ENCODE measurements at places on chromosomes 5 and 9.
A peak's percentile ranks its signal among the peaks of the same experiment; 100 is the strongest.

DNA sequence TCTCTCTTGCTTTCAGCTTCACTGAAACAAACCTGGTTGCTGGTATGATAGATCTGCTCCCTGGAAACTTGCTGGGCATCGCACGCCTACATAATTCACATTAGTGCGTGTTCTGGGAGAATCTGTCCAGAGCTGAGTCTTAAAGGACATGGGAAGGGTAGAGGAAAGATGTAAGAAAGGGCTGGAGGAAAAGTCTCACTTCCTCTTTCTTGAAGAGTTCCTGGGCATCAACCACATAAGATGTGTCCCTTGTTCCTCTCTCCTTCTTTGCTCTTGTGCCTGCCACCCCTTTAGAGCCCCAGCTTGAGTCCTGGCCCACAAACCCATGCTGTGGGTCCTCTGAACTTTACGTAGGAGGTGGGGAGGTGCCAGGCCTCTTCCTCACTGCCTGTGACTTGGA, 205.3 kb upstream of the PANK3 start:
- DNase-seq, result no peak

DNA sequence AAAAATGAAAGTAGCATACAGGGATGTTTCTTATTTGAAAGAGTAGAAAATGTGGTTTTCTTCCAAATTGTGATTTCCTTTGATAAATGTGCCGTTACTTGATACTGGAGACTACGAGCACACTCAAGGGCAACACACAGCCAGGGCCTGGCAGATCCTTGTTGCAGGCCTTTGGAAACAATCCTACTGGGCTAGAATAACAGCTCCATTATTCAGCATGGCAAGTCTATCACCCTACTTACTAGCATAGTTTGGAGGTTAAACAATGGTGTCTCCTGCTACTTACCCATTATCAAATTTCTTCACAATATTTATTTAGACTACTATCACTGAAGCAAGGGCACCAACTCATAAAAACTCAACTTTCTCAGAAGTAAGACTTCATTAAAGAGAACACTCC, 140.8 kb upstream of the ZNF608 start:
- DNase-seq, result no peak

DNA sequence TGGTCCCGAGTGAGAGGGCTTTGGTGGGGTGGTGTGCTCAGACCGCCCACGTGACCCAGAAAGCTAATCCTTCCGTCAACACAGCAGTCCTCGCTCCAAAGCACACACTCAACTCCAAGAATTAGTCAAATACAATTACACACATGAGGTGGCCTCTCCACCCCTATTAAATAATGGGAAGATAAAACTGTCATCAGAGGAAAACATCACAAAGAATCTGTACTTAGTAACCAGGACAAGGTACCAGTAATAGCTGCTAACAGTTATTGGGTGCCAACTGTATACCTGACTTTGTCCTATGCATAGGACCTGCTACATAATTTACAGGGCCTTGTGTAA, 222.8 kb downstream of the HSPA4 start:
- DNase-seq, result no peak

DNA sequence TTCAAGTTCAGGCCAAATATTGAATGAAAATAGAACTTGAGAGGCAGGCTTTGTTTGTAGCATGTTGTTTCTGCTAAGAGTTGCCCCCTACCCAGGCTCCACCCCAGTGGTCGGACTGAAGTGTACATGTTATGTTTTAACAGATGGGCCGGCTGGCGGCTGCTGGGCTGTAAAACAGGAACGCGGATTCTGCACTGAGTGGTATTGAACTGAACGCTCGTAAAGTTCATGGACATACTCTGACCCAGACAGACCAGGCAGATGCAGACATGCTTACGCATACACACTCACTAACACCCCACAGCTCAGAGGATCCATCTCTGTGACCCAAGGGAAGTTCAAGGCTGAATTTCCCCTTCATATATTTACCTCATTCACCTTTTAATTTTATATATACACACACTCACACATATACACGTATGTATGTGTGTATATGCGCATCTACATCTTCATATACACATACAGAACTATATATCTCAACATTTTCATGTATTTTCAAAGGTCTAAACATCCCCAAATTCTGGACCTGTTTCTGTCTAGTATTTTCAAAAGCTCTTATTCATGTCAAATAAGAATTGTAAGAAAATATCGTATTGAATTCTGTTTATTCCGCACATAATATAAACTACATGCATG, 1.4 kb downstream of the MARCHF3 start:
- no peak for DNase-seq

DNA sequence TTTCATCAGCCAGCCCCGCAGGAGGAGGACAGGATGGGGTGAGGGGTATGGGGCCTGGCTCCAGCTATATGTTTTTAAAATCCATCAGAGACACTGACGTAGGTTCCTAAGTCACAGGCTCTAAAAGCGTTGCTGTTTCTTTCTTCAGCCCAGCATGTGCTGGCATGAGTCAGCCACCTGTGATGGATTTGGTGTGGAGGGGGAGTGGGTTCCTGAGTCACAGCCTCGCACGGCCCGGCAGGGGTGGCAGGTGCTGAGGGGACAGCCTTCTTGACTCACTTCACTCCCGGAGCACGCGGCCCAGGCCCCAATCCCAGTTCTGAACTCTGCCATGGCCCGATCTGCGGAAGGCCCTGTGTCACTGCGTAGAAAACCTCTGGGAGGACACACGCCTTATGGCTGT, 38.8 kb upstream of the RPL26L1 start:
- no peak for DNase-seq

DNA sequence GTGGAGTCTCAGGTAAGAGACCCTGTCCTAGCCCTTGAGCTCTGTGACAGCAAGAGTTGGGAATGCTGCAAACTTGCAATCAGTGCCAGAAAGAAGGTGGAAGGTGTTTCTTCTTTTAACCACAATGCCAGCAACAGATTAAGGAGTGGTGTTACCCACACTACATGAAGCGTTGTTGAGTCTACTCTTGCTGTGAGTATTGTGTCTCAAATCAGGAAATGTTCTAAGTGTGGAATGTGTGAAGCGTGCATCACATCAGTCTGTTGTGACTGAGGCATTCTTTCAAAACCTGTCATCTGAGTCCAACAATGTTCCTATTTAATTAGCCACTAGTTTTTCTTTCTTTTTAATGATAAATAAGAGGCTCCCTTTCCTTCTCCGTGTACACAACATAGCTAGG, 2.9 kb upstream of the LURAP1L start:
- no peak for DNase-seq

DNA sequence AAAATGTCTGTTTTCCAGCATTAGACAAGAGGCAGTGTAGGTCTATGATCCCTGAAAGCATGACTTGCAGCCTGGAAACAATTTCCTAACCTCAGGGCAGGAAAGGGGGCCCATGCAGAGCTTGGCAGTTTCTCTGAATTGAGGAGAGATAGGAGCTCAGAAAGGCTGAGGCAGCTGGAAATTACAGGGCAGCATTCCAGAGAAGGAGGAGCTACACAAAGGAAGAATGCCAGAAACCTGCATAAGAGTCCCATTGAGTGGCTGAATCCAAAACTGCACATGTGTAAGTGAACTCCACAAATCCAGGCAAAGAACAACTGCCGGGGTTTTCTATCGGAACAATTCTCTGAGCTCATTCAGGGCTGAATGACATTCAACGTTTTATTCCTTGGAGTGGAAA, 346.8 kb downstream of the PIK3R1 start:
- DNase-seq, result no peak

DNA sequence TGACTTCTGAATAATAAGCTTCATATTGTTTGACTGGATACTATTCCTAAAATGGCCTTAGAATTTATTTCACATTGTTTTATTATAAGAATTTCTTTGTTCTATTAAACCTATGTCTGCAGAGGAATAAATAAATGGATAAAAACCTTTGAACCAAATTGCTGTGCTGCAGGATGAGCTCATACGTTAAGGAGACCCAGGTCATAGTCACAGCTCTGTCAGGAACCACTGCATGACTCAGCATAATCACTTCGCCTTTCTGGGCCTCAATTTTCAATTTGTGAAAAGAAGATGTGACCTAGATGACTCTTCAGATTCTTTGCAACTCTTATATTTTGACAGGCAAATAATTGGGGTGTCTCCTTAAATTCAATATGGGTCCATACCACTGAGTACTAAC, 36.7 kb upstream of the HMHB1 start:
- DNase-seq, result no peak

GRCh38 chr9:121939643-121940042, 153.5 kb downstream of the TTLL11 start:
- no peak for DNase-seq

- DNase-seq, result no peak
Measured at GRCh38 chr5:83374547-83374946, 97.0 kb upstream of the VCAN start.

GRCh38 chr9:110432253-110432652, 94.6 kb upstream of the TXNDC8 start:
- DNase-seq, result no peak

- DNase-seq, result no peak
Measured at GRCh38 chr5:57676222-57677098, 193.8 kb upstream of the ACTBL2 start.

GRCh38 chr5:6683241-6683640, 30.0 kb upstream of the TENT4A start:
- DNase-seq, result no peak

DNA sequence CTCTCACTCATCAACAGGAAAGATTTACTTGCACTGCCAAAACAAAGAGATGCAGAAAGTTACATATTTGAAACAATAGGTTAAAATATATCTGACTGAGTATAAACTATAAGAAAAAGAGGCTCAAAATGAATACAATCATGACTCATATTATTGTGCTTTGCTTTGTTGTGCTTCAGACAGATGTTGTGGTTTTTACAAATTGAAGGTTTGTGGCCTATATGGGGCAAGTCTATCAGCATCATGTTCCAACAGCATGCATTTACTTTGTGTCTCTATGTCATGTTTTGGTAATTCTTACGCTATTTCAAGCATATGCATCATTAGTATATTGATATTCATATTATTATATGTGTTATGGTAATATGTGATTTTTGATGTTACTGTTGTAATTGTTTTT, 330.0 kb downstream of the PRR16 start:
- no peak for DNase-seq

DNA sequence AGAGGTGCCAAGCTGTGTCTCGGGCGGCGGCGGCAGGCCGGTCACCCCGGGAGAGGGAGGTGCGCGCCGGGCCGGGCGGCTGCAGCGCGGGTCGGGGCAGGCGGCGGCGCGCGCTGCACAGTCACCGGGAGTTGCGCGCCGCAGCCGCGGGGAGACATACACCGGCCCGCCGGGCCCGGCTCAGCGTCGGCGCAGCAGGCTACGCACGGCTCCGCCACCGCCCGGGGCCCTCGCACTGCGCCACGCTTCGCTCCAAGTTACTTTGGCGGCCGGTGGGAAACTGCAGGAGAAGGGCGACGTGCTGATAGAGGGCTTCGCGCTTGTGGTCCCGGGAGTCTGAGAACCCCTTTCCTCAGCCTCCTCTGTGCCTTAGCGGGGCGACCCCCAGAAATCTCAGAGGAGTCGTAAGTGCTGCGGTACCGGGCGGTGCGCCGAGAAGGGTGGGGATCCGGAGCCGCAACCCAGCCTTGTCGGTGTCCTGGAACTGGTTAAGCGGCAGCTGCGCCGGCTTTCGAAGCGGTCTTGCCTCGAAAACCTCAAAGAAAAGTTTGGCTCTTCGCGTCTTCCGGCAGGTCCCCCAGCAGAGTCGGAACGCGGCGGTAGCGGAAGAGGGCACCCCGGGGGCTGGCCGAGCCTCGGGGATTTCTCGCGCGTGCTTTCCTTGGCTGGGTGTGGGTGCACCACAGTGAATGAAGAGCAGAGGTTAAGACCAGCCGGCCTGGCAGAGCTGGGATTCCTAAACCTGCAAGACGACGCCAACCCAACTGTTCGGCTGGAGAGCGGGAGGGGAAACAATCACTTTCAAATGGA, at the start of gene EFNA5:
Gene EFNA5, minus strand, starts transcription at position 6 of the 810 bp plus-strand sequence.
- peak; percentile 32 for DNase-seq

- DNase-seq, result no peak
Measured at GRCh38 chr5:31476738-31477141, 55.2 kb downstream of the DROSHA start.

DNA sequence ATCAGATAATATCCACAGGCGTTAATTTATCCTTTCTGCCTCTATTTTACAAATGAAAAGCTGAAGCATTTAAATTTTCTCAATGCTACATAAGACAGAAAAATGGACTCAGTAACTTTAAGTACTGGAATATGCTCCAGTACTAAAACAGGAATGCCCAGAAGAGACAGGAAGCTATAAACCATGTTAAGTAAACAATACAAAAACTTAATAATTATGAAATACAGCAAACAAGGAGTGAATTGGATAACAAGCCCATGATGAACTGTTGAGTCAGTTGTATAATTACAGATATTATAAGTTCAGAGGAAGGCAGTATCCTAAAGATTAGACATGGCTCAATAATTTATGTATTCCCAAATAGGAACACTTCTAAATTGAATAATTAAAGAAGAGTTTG, 148.5 kb downstream of the CHSY3 start:
- no peak for DNase-seq

GRCh38 chr9:105975886-105976645, 281.7 kb downstream of the TMEM38B start:
- DNase-seq, result no peak

DNA sequence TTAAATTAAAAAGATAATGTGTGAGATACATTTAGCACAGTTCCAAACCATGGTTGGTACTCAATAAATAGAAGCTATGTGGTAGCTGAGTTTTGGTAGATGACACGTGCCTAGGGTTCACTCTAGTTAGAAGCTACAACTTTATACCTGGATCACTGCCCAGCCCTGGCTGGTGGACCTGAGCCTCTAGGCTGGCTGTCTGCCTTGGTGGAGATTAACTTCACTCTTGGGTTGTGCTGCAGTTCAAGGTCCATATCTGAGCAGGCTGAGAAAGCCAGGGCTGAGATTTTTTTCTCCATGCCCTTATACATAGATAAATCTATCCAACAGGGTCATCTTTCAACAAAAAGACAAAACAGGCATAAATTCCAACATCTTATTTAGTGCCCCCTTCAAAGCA, 44.6 kb upstream of the SPDL1 start:
- DNase-seq, result no peak

DNA sequence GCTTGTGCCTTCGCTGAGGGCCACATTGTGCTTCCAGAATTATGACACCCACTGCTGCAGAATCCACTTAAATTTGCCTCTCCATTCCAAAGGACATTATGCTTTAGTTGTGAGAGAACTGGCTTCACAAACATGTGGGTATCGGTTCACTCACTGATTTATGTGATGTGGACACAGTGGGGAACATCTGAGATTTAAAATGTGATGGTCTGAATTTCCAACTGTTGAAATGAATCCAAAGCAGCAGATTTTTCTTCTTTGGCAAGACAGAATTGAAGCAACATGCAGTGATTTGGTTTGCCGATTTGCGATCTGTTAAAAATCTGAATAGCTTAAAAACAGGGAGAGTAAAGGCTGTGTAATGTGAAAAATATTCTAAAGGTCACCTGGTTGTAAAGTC, 20.3 kb downstream of the PCSK5 start:
- DNase-seq, result no peak

GRCh38 chr5:16866795-16867576, 69.1 kb downstream of the MYO10 start:
- no peak for DNase-seq
